ENCODE measurements at places on chromosomes 11 and 22.
A peak's percentile ranks its signal among the peaks of the same experiment; 100 is the strongest.

GRCh38 chr11:95563173-95563572 is 226.4 kb downstream of the FAM76B start:
- DNase-seq: no peak

DNA sequence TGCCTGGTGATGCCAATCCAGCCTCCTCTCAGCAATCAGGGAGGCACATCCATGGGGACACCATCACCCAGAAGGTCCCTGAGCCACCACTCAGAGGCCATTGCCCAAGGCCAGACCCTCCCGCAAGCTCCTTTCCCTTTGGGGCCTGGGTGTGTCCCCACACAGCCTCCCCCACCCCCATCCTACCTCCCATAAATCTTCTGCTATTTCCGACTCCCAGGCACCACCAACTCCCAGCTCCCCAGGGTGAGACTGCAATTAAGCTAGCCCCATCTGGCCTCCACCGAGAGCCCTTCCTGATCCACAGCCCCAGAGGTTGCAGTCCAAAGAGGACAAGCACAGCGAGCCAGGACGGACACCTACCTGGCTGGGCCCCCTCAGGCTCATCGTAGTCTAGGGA is 6.3 kb downstream of the ARHGAP1 start:
- DNase-seq: no peak

DNA sequence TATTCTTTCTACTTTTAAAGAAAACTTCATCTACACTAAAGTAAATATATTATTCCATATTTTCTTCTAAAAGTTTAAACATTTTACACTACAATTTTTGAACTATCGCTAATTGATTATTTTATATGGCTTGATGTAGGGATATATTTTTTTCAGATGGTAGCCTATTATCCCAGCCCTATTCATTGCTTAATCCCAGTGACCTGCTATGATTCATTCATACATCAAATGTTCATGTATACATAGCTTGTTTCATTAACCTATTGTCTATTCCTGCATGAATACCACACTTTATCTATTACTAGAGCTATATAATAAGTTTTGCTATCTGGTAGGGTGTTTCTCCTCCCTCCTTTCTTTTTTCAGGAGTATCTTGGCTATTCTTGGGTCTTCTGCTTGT is 5.0 kb upstream of the ROBO4 start:
- no peak for DNase-seq

- DNase-seq: no peak
These were observed 23.1 kb downstream of the PTPN5 start for GRCh38 chr11:18768472-18768901.

DNA sequence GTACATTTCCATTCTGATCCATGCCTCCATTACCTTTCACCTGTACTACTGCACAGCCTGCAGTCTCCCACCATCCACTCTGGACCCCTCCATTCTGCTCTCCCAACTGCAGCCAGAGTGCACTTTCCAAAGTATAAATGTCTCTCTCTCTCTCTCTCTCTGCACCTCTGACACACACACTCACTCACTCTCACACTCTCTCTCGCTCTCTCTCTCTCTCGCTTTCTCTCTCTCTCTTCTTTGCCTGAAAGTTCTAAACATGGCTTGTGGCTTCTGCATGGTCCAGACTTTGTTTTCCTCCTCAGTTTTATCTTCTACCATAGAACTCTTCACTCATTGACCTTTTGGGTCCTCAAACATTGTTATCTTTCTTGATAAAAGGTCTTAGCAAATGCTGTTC is 76.6 kb downstream of the WNT11 start:
- no peak for DNase-seq

DNA sequence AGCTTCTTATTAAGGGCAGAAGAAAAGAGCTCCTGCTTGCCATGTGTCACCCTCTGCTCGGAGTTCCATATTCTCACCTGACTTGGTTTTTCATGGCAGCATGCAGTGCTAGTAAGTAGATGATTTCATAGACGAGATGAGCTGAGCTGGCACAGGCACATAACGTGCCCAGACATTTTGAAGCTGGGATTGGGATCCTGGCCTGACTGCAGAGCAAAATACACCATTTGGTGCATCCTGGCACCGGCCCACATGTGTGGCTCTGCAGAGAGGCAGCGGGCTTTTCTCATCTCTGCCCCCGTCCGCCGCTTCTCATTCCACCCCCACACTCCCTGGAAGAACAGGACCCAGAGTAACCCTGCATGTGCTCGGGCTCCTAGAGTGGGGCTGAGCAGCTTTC is 24.8 kb downstream of the FAM118A start:
- no peak for DNase-seq

GRCh38 chr11:109818290-109818689 is 274.9 kb upstream of the ZC3H12C start:
- DNase-seq: no peak

GRCh38 chr22:30606455-30607299 is at the start of gene TCN2:
TSS of gene TCN2 (plus strand) at chr22:30607174. CDS start at chr22:30607332, 158 bp downstream.
- DNase-seq: peak; percentile 91

DNA sequence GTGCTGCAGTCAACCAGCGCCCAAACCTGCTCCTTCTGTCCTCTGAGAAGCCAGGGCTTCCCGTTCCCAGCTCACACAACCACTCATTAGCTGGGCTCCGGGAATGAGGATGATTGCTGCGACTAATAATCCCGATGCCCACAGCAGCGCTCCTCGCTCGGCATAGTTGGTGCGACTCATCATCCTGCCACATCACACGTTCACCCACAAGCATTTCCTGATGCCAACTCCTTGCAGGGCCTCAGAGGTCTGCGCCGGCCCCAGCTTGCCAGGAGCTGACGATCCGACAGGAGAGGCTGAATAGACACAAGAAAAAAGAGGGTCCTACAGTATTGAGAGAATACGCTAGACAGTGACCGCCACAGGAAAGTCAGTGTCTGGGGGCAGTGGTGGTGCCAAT is 10.6 kb upstream of the CSNK1E start:
- no peak for DNase-seq

DNA sequence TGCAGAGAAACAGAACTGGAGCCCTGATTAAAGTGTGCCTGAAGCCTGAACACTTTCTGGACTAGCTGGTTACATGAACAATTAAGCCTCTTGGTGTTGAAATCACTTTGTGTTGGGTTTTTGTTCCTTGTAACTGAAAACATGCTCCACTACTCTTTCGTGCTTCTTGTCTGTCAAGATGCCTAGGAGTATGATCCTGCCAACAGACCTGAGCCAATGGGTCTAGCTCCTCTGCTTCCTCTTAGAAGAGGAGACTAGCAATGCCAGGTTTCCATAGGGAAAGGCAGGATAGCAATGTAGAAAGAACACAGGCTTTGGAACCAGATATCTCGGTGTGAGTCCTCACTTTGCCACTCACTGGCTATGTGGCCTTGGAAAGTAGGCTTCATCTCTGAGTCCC is 40.3 kb downstream of the IRAG1 start:
- DNase-seq: no peak

- DNase-seq: no peak
These were observed 390.5 kb downstream of the TBC1D22A start for GRCh38 chr22:47152938-47153337.

DNA sequence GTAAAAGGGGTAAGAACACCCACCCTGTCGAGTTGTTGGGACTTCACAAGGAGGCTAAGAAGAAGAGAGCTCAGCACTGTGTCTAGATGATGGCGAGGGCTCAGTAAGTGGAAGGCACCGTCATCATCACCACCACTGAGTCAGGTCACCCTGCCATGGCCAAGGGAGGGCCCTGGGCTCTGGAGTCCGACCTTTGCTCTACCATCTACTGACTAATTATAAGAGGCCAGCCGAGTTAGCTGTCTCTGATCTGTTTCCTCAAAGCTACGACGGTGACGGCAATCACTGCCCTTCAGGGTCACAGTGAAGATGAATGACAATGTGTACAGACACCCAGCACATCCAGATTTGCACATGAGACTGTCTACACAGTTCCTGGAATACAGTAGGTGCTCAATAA is 29.3 kb downstream of the KIAA0930 start:
- no peak for DNase-seq

DNA sequence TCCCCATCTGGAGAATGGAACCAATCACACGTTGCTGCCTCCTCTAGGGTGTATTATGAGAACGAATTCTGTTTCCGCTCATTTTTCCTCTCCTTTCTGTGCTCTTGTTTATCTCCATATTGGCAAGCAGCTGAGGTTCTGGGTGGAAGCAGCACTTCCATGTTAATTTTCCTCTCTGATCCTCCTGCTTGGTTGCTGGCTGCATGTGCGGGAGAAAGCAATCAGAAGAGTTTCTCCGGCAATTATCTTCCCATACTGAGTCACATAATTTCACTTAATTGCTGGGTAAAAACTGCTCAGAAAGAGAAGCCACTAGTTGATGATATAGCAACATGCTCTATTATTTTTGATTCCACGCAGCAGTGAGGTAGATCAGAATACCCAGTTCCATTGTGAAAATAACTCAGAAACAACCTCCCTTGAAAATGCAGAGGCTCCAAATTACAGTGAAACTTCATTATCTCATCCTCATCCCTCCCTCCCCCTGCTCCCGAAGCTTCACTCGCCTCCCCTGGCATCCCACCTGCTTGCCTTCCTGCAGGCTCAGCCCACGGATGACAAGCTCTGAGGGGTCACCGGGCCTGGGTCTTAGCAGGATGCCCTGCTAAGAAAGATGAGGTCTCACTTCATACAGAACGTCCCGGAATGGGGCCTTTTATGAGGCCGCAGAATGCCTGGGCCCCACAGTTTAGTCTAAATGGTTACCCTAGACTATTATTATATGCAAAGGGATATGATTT is 20.4 kb downstream of the FXYD6 start:
- no peak for DNase-seq

DNA sequence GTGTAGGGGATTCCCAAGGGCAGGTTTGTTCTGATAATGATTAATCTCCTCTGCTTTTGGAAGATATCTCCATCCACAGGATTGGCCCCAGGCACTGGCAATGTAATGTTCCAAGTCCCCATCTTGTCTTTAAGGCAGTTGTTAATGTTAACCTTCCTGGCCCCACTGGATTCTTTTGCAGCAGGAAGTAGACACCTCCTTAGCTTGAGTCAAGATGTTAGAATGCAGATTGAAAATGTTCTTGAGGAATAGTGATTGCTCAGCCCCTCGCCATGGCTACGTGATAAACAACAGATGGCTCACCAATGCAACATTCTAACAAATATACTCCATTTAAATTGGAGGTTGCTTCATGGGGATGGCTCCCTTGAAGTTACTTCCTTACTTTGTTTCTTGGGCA is 7.3 kb downstream of the HEPHL1 start:
- no peak for DNase-seq

- no peak for DNase-seq
These were observed 8.3 kb downstream of the PPFIBP2 start for GRCh38 chr11:7522121-7522520.

GRCh38 chr11:122754553-122755322 is 83.6 kb upstream of the CRTAM start:
- no peak for DNase-seq

All from islet precursor cell (in vitro differentiated cells).